ENCODE measurements at places on chromosomes 11 and 22.

DNA sequence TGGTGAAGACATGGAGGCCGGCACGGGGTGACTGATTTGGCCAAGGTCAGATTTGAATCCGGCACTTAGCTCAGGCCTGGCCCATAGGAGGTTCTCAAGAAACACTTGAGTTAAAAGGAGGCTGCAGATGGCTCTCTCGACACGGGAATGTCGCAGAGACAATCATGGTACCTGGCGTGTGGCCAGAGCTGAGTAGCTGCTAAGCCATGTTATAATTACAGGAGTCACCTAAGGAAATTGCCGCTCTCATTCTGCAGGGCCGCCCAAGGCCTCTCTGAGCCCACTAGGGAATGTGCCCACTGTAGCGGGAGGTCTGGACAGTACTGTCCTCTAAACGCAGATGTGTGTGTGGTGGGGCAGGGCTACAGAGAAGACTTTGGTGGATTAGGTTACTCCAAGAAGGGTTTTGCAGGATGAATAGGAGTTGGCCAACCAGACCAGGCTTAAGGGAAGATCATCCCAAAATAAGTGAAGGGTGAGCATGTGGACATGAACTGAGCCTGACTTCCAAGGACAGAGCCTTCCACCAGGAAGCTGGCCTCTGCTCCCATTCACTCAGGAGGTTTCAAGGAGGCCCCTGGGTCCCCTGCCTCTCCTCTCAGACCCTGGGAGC, 19.3 kb upstream of the PRR5 start:
- no peak for DNase-seq

GRCh38 chr11:69918938-69919650, 99.9 kb upstream of the FGF3 start:
- peak; percentile 89 for DNase-seq

- DNase-seq, result no peak
Measured at GRCh38 chr11:85266646-85267045, 360.5 kb downstream of the DLG2 start.

DNA sequence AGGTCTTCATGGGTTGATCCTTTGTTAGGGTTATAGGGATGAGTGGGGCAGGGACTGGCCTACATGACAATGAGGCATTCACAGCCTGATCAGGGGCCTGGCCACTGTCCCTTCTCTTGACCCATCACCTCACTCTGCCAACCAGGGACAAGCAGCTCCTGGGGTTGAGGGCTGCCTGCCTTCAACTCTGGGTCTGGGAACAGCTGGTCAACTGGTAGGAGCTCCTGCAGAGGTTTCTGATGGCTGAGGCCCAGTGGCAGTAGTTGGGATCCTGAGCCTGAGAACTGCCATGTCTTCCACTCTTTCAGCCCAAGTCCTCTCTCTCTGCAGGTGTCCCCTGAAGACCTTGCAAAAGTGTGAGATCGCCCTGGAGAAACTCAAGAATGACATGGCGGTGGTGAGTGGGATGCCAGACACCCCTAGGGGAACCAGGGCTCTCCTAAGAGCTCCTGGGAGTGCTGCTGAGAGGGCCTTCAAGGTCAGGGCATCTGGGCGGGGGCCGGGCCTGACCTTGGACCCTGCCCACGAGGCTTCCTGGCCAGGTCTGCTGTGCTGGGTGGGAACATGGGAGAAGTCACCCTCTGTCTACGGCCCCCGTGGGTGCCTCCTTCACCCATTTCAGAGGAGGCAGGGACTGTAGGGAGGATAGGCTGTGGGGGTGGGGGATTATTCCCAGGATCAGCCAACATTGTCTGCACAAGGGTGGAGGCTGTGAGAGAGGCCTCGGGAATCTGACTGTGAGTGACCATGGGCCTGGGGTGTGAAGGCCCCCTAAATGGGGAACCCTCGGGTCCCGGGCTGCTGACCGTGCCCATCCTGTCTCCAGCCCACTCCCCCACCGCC, 76.8 kb downstream of the MED15 start:
- no peak for DNase-seq

DNA sequence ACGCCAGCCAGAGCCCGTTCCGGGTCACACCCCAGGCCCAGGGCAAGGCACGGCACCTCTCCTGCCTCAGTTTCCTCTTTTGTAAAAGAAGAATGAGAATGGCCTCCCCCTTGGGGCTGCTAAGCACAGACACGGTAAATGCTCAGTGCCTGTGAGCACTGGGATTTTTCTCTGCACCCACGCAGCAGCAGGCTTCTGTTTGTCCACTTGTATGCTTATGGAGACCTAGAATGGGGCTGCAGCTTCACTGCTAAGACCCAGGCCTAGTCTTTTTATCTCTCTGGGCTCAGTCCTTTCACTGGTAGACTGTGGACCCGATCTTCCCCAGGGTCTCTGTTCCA, 1327.9 kb downstream of the TBC1D22A start:
- DNase-seq, result no peak

DNA sequence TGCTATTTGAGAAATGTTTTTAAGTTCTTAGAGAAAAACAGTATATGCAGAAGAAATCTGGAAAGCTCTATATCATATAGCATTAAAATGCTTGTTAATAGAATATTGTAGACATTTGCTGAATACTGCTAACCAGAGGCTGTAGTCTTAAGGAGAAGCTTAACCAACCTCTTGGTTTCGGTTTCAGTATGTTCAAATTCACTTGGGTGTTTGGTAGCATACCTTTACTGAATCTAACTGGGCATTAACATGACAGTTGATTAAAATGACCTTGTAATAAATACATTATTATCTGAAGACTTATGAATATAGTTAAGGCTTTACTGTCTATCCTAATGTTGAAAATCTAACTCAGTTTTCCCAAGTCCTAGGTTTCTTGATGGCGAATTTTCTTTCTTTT, 5.4 kb downstream of the PCF11 start:
- no peak for DNase-seq

DNA sequence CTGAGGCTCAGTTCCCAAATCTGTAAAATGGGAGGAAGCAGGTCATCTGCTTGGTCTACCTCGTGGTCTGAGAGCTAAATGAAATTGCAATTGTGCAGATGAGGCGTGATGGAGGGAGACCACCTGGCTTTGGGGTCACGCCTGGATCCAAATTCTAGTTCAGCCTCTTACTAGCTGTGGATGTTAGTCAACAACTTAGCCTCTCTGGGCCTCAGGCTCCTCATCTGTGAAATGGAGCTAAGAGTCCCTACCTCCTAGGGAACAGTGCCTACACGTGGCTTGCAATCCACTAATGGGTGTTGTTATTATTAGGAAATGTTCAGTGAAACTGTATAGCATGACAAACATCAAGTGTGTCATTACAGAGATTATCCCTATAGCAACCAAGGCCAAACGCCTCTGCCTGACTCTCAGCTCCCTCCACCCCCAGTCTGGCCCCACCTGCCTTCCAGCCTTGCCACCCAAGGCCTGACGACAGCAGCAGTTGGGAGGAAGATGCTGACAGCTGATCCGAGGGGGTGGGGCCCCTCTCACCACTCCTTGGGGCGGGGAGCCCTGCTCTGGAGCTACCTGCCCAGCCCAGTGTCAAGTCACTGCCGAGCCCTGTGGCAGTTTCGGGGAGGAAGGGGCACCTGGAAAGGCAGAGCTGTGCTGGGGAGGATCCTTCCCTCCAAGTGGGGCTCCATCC, 1.7 kb upstream of the RHOD start:
- no peak for DNase-seq

DNA sequence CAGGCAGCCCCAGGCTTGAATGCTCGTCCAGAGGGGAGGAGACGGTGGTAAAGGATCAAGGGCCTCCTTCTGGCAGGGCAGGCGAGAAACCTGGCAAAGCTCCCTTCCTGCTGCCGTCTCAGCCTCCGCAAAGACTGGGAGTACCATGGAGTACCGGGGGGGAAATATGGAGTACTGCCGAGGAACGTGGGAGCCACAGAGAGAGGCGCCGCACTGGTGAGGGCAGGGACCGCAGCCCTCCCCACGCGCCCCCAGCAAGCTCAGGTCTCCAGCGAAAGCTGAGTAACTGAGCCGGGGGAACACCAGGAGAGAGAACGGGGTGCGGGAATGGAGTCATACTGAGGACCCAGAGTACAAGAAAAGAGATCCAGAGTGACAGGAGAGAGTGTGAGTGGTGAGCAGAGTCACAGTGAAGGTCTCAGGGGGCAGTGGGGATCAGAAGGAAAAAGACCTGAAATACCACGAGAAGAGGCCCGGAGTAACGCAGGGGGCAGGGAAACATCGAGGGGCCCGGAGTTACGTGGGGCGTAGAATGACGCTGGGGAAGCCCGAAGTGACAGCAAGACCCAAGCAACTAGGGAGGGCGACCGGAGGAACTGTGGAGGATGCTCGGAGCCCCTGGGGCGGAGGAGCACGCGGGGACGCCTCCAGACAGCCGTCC, 740 bp downstream of the EML3 start:
- no peak for DNase-seq

DNA sequence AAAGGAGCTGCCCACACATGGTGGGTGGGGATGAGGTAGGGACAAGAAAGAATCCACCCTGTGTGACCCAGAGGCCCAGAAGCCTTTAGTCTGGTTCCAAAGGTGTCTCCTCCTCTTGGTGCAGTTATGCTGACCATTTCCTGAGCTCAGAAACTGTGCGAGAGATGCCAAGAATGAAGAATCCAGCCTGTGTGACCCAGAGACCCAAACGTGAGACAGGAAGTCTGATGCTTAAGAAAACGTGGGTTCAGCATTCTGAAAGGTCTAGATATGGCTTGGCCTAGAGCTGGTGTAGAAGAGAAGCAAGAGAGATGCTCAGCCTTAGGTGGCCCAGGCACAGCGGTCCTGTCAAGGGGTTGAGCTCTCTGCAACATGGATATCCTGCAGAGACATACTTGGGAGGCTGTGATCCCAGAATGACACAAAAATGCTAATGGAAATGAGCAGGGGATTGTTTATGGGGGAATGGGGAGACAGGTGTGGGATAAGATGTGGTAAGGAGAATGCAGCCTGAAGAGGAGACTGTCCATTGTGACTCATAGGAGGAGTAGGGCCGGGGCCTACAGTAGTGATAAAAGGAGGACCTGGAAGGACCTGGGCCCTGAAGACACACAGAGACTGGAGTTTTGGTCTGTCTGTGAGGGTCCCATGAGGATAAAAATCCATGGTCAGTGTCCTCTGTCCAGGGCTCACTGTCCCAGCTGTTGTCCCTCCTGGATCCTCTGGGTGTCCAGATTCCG, 79.0 kb downstream of the ZNF280B start:
- DNase-seq, result no peak

DNA sequence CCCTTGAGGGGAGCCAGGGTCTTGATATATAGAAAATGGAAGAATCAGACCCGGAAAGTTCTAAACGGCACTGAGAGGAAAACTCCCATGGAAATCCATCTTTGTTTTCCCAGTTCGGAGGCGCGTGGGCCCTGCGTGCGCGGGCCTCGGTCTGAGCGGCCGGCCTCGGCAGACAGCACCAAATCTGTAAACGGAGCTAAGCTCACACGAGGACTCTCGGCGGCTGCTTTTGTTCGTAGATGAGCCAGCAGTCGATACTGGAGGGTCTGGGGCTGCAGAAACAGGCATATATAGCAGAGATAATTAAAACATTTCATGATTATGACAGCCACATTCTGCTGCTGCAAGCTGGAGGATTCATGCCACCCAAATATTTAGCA, 68.5 kb upstream of the PPARA start:
- no peak for DNase-seq

DNA sequence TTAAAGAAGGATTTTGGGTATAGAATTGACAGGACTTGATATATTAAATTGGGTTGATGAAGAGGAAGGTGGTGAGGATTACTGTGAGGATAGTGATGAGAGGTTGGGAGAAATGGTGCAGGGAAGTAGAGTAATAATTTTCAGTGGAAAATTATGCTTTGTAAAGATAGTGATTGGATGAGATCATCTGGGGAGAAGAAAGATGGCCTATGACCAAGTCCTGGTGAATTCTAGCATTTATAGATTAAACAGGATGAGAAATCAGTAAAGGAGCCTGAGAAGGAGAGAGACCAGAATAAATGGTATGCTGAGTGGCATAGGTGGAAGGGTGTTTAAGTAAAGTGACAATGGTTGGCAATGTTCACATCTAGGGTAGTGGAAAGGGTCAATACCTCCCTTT, 15.0 kb downstream of the IPO7 start:
- no peak for DNase-seq

GRCh38 chr11:120068114-120068573, 69.8 kb downstream of the TRIM29 start:
- peak; percentile 57 for DNase-seq

- no peak for DNase-seq
Measured at GRCh38 chr11:126488591-126489370, 133.3 kb downstream of the ST3GAL4 start.

DNA sequence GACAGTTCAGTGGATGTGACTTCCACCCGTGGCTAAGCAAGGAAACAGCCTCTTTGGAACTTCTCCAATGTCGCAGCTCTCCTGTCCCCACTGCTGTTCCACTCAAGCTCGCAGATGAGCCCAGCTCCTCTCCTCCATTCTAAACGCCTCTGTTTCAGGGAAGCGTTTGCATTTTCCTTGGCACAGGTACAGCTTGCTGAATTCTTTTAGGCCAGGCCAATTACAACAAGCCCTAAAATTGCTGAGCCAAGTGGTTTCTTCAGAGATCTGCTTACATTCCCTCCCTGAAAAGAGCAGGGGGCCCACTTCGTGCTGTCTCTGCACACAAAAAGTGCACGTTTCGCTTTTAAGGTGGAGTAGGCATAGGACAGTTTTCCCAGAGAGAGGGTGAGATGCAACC, 91.5 kb upstream of the BLID start:
- DNase-seq, result no peak

DNA sequence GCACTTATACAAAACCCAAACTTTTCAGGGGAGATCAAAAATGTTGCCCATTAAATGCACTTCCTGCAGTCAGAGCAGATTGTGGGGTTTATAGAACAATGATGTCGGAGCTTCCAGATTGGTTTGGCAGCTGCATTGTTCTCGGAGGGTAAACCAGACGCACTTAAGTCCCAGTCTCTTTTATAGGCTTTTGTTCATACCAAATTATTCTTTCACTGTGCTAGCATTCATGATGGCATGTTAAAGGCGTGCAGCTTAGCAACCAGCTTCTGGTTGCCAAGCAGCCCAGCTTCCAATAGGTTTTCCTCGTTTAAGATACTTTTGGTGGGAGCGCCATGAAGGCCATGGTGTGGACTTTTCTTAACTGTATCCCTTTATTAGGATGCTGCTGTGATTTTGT, 40.9 kb downstream of the ZC3H12C start:
- DNase-seq, result no peak

DNA sequence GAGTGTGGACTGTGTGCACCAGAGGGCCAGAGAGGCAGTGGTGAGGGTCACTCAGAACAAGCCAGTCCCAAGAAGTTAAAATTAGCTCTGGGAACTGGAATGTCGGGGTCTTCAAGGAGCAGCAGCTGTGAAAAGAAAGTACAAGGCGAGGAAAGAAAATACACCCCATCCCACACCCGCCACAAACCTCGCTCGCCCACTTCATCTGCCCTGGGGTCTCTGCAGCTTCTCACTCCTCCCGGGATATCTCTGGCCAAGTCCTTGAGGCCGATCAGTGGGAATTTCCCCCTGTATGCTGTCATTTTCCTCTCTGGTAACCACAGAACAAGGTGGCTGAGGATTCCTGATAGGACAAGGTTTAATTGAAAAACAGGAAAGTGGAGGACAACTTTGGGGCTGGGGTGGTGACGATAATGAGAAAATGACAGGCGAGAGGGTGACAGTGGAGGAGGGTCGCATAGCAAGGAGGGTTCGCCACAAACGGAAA, 36.3 kb upstream of the TIMP3 start:
- no peak for DNase-seq

All from coronary artery (tissue), 2 donors.